ENCODE measurements at places on chromosomes 1 and 21.

DNA sequence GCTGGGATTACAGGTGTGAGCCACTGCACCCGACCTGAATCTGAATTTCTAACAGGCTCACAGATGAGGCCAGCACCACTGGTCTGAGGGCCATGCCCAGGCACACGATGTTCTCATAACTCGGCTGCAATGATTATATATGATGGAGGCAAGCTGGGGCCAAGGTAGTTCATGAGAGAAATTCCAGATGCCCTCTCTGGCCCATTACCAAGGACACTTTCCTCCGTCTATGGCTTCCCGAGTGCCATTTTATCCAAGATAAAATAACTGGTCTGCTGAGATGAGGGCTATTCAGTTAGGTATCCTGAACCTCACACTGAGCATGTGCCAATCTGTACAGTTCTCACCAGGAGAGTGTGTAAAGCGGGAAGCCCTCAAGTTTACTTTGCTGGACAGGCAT is 16.5 kb downstream of the TMPRSS2 start:
- DNase-seq: no peak

DNA sequence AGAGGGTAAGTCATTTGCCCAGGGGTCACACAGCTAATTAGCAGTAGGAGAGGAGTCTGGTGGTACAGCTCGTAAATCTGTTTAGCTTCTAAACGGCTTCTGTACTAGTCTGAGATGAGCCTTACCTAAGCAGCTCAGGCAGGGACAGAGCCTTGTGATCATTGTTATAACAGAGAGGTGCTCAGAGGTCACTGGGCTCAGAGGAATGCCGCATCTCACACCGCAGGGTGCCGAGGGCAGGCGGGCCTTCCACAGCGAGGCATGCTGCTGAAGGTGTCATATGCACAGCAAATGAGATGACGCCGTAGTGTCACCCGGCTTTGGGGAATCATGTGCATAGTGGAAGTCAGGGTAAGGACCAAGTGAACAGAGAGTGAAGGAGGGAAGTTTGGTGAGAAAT is 305.2 kb upstream of the FMN2 start:
- no peak for DNase-seq

DNA sequence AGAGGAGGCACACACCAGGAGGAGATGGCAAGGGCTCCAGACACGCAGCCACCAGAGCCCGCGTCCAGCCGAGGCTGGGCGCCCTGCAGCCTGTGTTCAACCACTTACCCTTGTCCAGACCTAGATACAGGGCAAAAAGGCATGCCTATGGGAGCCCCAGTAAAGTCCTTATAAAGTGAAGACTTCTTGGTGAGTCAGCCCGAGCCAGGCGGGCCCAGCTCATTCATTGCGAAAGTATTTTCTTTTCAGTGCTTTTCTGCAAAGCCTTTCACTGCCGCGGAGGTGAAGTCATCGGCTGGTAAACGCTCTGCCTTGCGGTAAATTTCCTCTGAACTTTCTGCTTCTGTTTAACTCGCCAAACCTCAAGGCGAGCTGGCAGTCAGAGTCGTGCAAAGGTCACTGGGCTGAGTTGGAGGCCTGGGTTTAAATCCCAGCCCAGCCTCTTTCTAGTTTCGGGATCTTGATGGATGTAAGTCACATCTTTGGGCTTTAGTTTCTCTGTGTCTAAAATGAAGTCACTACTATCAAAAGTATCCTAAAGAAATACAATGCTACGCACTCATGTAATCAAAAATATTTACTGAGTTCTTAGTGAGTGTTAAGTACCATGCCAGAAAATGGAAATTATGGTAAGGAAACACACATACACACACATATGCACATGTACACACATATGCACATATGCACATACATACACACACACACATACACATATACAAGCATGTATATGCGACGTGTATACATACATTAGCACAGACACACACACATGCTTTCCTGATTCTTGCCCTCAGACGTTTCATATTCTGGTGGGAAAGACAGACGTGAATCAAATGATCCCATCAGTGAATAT is 54.7 kb upstream of the IFFO2 start:
- peak; percentile 71 for DNase-seq

GRCh38 chr21:27450216-27450615 is 483.3 kb upstream of the ADAMTS5 start:
- no peak for DNase-seq

DNA sequence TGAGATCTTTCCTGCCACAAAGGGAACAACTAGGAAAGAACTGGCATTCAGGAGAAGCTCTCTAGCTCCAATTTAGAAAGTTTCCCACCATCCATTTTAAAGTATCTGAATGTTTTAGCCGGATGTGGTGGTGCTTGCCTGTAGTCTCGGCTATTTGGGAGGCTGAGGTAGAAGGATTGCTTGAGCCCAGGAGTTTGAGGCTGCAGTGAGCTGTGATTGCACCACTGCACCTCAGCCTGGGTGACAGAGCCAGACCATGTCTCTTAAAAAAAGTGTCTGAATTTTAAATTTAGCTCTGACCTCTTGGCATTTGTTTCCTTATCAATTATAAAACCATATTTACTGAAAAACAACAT is 67.2 kb downstream of the RPAP2 start:
- no peak for DNase-seq

DNA sequence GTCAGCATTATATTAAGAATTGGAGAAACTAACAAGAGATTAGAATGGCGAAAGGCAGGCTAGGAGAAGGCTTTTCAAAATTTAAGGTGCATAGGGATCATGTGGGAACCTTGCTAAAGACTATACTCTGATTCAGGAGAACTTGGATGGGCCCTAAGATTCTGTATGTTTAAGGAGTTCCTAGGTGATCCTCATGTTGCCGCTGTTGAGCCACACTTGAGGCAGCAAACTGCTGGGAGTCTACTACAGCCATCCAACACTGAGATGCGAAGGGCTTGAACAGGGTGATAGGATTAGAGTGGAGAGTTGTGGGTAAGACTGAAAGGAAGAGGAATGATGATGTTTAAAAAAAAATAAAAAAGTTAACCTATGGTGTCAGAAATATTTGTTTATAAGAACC is 1013.2 kb downstream of the MRPL39 start:
- DNase-seq: peak; percentile 8

GRCh38 chr1:162679298-162679697 is 47.0 kb downstream of the DDR2 start:
- DNase-seq: no peak

DNA sequence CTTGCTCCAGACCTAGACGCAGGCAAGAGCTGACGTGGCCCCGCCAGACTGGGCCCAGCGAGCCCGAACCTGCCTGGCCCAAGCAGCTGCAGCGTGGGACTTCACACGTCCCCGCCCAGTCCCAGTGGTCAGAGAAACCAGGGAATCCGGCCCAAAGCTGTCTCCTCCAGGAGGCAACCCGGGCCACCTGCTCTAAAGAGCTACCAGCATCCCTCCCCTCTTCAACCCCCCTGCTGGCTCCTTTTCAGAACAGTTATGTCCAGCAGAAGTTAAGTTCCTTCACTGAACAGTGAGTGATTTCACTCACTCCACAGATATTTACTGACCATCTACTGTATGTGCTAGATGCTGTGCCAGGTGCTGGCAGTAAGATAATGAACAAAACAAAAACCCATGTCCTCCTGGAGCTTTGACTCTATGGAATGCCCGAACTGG is 2.1 kb upstream of the EFNA1 start:
- DNase-seq: no peak

- peak; percentile 65 for DNase-seq
These were observed 129.9 kb downstream of the ZNF281 start for GRCh38 chr1:200279810-200280411.

DNA sequence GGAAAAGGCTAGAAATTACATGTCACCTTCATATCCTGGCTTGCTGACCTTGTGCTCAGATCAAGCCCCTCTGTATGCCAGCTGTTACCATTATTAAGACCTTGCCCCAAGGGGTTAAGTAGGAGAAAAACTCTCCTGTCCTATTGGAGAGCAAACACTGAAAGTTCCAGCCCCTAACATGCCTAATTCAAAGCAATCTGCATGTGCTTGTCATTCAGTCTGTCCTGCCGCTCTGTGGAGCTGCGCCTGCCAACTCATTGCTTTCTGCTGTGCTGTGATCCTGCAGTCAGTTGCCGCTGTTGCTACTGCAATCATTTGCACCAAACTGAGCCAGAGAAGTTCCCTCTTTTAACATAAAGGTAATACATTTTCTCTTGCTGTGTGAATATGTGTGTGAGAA is 113.4 kb downstream of the DISP1 start:
- DNase-seq: peak; percentile 26

- no peak for DNase-seq
These were observed 13.0 kb upstream of the LDLRAP1 start for GRCh38 chr1:25530186-25531081.

GRCh38 chr1:245264226-245264625 is 109.4 kb downstream of the KIF26B start:
- DNase-seq: no peak

DNA sequence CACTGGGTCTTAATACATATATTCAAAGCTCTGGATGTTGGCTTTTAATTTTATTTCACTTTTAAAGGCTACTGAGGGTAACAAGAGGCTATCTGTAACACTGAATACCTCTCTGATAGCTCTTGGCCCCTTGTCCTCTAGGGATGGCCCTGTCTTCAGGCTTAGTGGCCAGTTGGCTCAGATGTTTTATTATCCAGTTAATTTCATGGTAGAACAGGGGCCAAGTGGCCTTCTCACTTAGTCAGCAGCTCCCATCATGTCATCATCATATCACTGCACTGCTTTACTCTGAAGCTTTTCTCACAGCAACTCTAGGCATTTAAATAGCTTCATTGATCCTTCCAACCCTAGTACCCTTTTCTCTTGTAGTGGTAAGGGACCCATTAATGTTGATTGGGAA is 40.2 kb upstream of the MACF1 start:
- no peak for DNase-seq

GRCh38 chr1:36339215-36339614 is 15.8 kb upstream of the EVA1B start:
- no peak for DNase-seq

GRCh38 chr21:36169470-36170128 is 13.0 kb downstream of the DOP1B start:
- no peak for DNase-seq

All from OCI-M1 (cell line).